Foreskin melanocyte (primary cell): ENCODE measurements at places on chromosomes 6 and 20.

DNA sequence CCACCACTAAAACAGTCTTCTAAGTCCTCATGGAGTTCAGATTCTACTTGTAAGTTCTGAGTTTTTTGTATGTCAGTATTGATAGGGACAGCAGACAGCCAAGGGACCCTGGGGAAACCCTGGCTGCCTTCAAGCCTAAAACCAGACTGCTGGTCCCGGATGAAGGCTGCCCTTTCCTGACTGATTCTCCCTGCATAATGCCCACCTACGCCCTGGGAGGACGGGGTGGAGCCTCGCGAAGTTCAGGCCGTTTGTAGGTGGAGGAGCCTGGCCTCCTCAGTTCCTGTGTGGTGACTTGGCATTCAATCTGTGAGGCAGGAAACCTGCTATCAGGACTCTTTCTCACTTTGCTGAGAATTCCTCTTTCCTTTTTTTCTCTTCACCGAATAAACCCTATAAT lies 120.3 kb upstream of the LGSN start:
- DNase-seq, result no peak

GRCh38 chr6:1606780-1607515 lies 2.8 kb upstream of the FOXC1 start:
- no peak for DNase-seq

DNA sequence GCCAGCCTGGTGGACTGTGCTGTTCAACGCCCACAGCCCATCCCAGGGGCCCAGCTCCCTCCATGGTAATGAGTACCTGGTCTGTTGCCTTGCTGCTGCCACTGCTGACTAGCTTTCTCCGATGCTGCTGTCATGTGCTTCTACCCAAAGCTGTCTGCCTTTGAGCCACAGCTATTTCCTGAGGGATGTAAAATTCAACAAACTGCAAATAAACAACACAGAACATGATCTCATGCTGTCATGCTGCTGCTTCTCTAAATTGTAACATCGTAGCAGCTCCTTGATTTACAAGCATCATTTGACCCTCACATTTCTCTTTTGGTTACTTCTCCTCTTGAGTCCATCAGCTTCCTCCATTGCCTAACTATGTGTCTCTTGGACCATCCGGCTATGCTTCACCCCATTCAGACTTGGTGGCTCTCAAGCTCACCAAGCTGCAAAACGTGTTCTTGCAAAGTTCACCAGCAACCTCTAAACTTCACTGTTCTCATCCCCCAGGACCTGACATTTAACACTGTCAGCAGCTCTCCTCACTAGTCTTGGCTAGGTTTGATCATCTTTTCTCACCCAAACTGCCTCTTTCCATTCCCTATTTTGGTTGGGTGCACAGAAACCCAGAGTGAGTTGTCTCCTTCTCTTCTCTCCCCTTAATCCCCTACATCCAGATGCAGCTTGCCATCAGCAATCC lies 54.6 kb downstream of the FYN start:
- peak; percentile 75 for DNase-seq

DNA sequence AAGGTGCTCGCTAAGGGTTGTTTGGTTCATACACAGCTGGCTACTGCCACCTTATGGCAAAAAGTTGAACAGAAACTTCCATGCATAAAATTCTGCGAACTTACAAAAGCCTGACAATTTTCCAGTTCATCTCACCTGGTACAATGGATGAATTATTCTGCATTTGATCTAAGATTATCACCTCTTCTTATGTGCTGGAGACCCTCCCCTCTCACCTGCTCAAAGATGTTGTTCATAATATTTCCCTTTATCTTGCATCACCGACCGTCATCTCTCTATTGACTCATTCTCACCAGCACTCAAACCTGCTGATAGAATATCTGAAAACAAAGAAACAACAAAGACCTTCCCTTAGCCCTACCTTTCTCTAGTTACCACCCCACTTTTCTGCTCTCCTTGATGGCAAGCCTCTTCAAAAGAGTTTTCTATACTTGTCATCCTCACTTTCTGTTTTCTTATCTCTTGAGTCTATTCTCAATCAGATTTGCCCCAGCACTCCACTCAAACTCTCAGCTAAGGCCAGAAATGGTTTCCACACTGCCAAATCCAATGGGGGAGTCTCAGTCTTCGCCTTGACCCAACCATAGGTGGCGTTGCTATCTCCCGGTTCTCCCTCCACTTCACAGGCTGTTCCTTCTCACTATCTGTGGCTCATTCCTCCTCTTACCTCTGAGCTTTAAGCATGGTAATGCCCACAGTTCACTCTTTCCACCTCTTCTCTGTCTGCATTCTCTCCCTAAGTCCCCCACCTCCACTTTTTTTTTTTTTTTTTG lies 25.8 kb downstream of the SNRNP48 start:
- peak; percentile 37 for DNase-seq
